MCF 10A (cell line): ENCODE measurements at places on chromosomes 3 and 15. TPM values are rescaled to one million over a fixed set of nuclear protein-coding genes. Genes with fewer than 3 reads are reported as not detected.

TLR9 gene
- not detected in 2 replicates for total RNA-seq

DNA sequence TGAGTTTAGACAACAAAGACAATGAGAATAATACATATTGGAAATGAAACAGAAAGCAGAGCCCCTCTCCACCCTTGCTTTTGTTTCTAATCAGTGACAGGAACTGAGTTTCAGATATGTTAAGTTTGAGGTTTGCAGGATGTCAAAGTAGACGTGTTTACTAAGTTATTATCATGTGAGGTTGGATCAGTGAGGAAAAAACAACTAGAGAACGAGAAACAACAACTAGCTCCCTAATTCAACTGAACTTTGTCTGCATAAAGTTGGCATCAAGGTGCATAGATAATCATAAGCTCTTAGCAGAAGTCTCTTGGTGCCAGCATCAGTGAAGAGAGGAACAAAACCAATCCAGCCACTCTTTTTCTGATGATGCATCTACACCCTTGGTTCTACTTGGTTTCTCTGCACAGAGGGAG, 491.1 kb upstream of the NR2F2 start:
- H3K27ac ChIP-seq = no peak overlapping the region
- no peak for DNase-seq
- no peak overlapping the region for H3K4me3 ChIP-seq
- no peaks in the 10 kb centered on the region for H3K36me3 ChIP-seq
- H3K27me3 ChIP-seq = no peaks in the 10 kb centered on the region

RPL39L gene
- 1.0 and 3.3 TPM in 2 replicates for total RNA-seq

GRCh38 chr15:94610069-94610468, 378.7 kb downstream of the MCTP2 start:
- H3K27ac ChIP-seq = no peak overlapping the region
- no peak for DNase-seq
- no peak overlapping the region for H3K4me3 ChIP-seq
- no peaks in the 10 kb centered on the region for H3K36me3 ChIP-seq

DNA sequence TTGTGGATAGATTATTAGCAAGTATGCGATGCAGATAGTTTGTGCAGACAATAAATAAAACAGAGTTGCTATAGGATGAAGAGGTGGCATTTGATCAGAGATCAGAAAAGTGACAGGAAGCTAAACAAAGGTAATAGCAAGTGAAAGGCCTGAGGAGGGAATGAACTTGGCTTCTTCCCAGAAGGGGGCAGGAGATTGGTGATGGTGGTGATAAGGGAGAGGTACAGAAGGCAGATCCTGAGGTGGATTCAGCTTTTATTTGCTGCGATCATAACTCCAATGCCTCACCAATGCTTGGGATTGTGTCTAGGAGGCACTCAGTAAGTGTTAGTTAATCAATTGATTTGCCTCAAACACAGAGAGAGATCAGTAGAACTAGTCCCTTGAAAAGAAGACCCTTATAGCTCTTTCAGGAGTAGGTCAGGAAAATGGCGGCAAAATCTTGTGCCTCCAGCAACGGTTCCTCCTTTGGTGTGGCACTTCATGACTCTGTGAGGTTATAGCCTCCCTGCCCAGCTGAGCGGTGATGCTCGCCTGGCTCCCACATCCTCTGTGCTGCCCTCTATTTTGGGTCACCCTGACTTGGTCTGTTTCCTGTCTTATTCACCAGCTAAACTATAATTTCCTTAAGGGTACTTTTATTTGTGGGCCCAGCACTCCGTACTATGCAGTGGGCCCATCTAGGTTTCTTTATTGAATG, 37.5 kb downstream of the TGFBR2 start:
- H3K36me3 ChIP-seq = peaks cover 85% of the 10 kb centered on the region
- H3K27me3 ChIP-seq = no peaks in the 10 kb centered on the region
- no peak for DNase-seq
- peaks cover 41% of the 10 kb centered on the region for H3K4me1 ChIP-seq

GRCh38 chr15:32959077-32959476, 235.4 kb downstream of the FMN1 start:
- DNase-seq = no peak
- H3K27me3 ChIP-seq = no peaks in the 10 kb centered on the region
- no peak overlapping the region for H3K27ac ChIP-seq
- H3K36me3 ChIP-seq = no peaks in the 10 kb centered on the region
- H3K4me1 ChIP-seq = no peaks in the 10 kb centered on the region

DNA sequence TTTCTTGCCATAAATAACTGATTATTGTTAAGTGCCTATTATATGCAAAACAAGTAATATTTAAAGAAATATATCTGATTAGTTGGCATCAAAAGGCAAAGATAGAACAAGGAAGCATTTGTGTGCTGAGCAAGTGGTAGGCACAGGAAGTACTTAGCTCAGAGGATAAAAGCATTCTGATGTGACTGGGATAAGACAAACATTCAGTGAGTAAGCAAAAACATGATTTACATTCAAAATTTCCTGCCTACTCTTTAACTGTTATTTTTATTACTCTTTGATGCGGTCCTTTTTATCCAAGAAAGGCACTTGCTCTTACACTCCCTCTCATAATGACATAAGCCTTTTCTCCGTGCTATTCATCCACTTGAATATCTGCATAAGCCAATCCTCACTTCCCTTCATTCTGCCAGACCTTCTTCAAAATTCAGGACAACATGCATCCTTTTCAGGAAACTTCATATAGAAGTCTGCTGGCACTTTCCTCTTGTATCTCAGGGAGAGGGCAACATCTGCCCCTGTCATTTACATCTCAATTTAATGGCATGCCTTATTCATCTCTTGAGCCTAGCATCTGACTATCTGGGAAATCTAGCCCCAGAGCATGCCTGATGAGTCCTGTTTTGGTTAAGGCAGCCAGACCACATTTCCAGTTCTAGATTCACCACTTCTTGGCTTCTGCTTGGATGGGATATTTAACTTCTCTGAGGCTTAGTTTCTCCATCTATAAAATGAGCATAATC, 478.2 kb upstream of the ROBO2 start:
- H3K27me3 ChIP-seq = peaks cover 59% of the 10 kb centered on the region
- H3K4me3 ChIP-seq = no peak overlapping the region
- H3K36me3 ChIP-seq = no peaks in the 10 kb centered on the region
- no peak for DNase-seq
- H3K27ac ChIP-seq = no peak overlapping the region
- H3K4me1 ChIP-seq = no peaks in the 10 kb centered on the region

CDC25A gene
- total RNA-seq = 7.3 and 8.6 TPM in 2 replicates

DNA sequence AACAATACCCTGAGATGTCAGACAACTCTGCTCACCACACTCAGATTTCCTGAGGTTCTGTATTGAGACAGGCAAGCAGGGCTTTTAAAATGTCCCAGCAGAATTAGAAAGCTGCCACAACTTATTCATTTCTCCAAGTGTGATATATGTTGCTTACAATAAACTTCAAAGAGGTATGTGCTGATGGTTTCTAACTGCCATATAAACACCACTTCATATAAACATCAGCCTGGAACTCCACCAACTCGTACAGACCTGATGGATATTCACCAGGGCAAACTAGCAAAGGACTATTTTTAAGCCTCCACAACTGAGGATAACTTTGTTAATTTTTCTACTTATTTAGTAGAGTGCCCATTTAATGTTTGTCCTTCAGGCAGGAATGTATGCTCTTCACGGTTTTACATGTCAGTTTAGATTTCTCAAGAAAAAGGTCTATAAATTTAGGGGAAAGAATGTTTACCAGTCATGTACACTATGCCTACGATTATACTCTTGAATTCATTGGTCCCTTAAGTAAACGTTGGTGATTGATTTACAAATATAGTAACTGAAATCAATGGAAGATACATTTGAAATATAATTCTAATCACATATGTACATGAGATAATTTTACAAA, 109.6 kb upstream of the ABI3BP start:
- no peaks in the 10 kb centered on the region for H3K4me1 ChIP-seq
- H3K4me3 ChIP-seq = no peak overlapping the region
- H3K27ac ChIP-seq = no peak overlapping the region
- H3K36me3 ChIP-seq = peaks cover 6% of the 10 kb centered on the region

TRPM1 gene
- total RNA-seq = not detected in 2 replicates

CSPG5 gene
- total RNA-seq = 0.44 and 0.71 TPM in 2 replicates

DNA sequence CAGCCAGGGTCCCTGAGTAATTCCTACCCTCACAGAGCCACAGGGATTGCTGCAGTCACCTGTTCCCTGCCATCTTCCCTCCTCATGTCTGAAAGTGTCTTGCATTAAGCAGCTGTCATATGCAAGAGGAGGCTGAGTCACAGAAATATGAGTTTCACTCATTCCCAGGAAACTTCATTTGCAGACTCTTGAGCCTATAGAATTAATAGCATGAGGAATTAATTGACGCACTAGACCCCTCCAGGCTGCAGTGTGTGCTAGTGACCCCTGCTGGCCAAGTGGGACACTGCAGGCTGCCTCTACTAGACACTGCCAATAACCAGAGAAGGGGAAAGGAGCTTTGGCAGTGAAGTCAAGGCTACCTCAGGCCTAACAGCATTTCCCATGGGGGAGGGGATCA, 50.6 kb upstream of the SLC6A1 start:
- DNase-seq = no peak
- H3K27me3 ChIP-seq = peaks cover 8% of the 10 kb centered on the region
- H3K4me1 ChIP-seq = no peaks in the 10 kb centered on the region

GRCh38 chr3:197022405-197023231, 7.0 kb downstream of the MELTF start:
- no peak overlapping the region for H3K27ac ChIP-seq
- no peaks in the 10 kb centered on the region for H3K27me3 ChIP-seq
- no peak overlapping the region for H3K4me3 ChIP-seq
- no peak for DNase-seq
- H3K36me3 ChIP-seq = peaks cover 4% of the 10 kb centered on the region

DNA sequence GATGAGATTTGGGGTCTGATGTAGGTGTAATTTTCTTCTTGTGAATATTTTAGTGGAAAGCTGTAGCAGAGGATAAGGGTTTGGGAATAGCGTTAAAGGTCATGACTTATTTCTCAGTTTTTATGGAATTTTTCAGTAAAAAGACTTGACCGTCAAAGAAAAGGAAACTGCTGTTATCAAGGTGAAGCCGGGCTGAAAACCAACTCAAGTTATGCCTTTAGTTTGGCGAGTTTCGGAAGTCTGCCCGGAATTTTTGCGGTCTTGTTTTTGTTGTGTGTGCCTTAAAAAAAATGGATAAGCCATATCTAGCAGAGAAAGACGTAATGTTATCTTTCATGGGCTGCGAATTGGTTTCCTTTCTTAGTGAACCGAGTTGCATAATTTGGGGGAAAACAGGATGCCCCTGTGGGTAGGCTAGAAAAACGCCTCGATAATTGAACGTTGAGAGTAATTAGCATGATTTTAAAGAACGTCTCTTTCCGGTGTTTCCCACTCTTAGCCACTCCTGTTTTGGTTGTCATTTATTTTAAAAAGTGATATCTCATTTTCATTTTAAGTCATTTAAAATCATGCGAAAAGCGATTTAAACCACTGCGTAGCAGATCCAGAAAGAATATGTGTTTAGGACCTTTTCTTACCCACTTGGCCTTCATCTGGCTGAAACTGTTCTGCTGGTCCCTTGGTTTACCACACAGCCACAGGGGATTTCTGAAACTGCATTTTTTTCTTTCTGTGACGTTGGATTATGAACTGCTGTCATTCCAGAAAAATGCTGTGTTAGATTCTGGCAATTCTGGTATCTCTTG, 1.1 kb downstream of the NFKBIZ start:
- DNase-seq = peak; percentile 44
- peaks cover 42% of the 10 kb centered on the region for H3K4me1 ChIP-seq
- H3K4me3 ChIP-seq = peak overlapping the region; percentile 94
- peaks cover 62% of the 10 kb centered on the region for H3K36me3 ChIP-seq

GRCh38 chr15:35618260-35619188, 72.6 kb upstream of the DPH6 start:
- no peaks in the 10 kb centered on the region for H3K4me1 ChIP-seq
- no peak overlapping the region for H3K27ac ChIP-seq
- H3K4me3 ChIP-seq = no peak overlapping the region
- DNase-seq = no peak
- H3K36me3 ChIP-seq = no peaks in the 10 kb centered on the region

- DNase-seq = peak; percentile 1
- no peaks in the 10 kb centered on the region for H3K4me1 ChIP-seq
- H3K36me3 ChIP-seq = peaks cover 17% of the 10 kb centered on the region
- H3K4me3 ChIP-seq = no peak overlapping the region
- no peak overlapping the region for H3K27ac ChIP-seq
Measured at GRCh38 chr15:40633178-40633577, 39.1 kb downstream of the KNL1 start.

GRCh38 chr15:95304151-95304946, 1026.2 kb upstream of the NR2F2 start:
- no peaks in the 10 kb centered on the region for H3K4me1 ChIP-seq
- no peak overlapping the region for H3K4me3 ChIP-seq
- no peaks in the 10 kb centered on the region for H3K27me3 ChIP-seq
- H3K27ac ChIP-seq = no peak overlapping the region

SLC7A14 gene
- total RNA-seq = not detected in 2 replicates

- peak overlapping the region; percentile 99 for H3K4me3 ChIP-seq
- peaks cover 48% of the 10 kb centered on the region for H3K36me3 ChIP-seq
- DNase-seq = no peak
- H3K27me3 ChIP-seq = no peaks in the 10 kb centered on the region
- peak overlapping the region; percentile 94 for H3K27ac ChIP-seq
Measured at GRCh38 chr3:11844891-11845290, 1.8 kb downstream of the TAMM41 start.

- no peaks in the 10 kb centered on the region for H3K4me1 ChIP-seq
- no peaks in the 10 kb centered on the region for H3K27me3 ChIP-seq
- no peaks in the 10 kb centered on the region for H3K36me3 ChIP-seq
- H3K27ac ChIP-seq = no peak overlapping the region
- no peak overlapping the region for H3K4me3 ChIP-seq
Measured at GRCh38 chr3:139893267-139893962, 41.6 kb upstream of the CLSTN2 start.

DNA sequence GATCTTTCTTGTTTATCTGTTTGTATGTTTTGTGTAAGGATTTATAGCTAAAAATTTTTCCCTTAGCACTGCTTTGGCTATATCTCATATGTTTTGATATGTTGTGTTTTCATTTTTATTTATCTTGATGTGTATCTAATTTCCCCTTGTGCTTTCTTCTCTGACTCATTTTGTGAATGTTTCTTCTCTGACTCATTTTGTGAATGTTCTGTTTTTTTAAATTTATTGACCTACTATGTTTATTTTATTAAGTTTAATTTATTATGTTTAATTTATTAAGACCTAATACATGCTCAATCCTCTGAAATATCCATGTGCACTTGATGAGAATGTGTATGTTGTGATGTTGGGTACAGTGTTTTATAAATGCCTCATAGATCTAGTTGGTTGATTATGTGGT, 793.5 kb upstream of the CADM2 start:
- no peaks in the 10 kb centered on the region for H3K27me3 ChIP-seq
- peak; percentile 7 for DNase-seq
- H3K4me3 ChIP-seq = no peak overlapping the region
- H3K4me1 ChIP-seq = peaks cover 9% of the 10 kb centered on the region
